Stimulated activated CD4-positive, alpha-beta T cell treated with anti-CD3 and anti-CD28 coated beads, Interleukin-15, amount 100 ng/mL, for 24 hours (primary cell): ENCODE measurements at places on chromosomes 12 and 14.
A peak's percentile ranks its signal among the peaks of the same experiment; 100 is the strongest.

DNA sequence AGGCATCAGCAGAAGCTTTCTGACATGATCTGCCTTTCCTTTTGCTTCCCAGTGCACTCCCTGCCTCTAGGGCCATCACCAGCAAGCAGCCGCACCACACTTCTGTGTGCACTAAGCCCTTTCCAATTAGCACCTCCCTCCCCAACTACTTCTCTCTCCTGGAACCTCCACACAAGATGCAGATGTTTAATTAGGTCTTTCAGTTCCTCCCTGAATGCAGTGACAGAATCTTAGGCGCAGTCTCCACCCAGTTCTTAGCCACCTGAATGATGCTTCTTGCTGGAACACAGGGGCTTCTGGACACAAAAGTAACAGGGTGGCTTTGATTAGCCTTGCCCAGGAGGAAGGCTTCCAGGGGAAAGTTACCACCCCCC is 32.9 kb downstream of the NIN start:
- DNase-seq = no peak

- no peak for DNase-seq
Observed at GRCh38 chr12:89935850-89936249, 227.2 kb upstream of the ATP2B1 start.

GRCh38 chr14:68239988-68240771 is 420.6 kb downstream of the RAD51B start:
- no peak for DNase-seq

- DNase-seq = no peak
Observed at GRCh38 chr12:65681226-65681625, 143.1 kb upstream of the HMGA2 start.

DNA sequence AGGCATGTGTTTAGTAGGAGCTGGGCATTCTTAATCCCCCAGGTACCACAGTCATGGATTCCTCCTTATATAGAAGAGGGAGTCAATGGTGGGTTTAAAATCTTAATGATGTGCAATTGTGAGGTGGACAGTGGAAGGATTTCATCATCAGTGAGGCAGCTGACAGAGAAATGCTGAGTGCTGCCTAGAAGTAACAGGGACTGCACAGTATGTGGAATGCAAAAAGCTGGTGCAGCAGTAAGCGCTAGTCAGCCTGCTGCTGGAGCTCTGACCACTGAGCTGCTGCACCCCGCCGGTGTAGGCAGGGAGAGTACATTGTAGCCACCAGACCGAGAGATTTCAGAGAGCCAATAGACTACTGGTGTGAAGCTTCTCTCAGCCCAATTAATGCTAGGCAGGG is 80.5 kb upstream of the DACT1 start:
- DNase-seq = no peak

- no peak for DNase-seq
Observed at GRCh38 chr12:82097877-82098276, 260.3 kb downstream of the CCDC59 start.

DNA sequence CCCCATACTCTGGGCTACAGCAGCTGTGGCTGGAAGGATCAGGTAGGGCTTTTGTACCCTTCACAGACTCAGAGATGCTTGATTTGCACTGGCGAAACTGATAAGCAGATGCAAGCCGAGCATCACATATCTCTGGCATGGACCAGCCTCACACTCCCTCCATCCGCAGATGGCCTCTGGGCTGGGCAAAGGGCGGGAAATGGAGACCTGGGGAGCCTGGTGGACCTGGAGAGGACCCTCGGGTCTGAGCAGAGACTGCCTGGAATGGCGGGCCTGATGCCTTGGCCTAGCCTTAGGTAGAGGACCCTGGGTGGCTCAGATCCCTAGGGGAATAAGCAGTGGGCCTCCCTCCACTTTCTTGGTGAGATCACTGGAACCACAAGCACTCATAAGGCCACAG is 53.2 kb downstream of the GALNT16 start:
- DNase-seq = no peak

GRCh38 chr12:67333649-67334048 is 64.5 kb downstream of the CAND1 start:
- no peak for DNase-seq

DNA sequence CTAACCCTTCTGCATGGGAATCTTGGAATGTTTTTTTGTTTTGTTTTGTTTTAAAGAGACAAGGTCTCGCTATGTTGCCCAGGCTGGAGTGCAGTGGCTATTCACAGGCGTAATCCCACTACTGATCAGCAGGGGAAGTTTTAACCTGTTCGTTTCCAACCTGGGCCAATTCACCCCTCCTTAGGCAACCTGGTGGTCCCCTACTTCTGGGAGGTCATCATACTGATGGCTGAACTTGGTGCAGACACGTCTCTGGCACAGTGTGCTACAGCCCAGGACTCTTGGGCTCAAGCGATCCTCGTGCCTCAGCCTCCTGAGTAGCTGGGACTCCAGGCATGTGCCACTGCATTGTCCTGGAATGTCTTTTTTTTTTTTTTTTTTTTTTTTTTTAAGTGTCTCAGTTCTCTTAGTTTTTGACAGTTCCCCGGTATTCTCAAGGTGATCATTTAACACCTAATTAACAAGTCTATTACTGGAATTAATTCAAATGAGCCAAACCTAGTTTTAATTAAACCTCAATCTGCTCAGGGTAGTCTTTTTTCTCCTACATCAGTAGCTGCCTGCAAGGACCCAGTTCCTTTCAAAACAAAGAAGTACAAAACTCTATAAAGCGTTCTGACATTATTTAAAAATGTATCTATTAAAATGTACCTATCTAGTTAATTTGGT is 49.0 kb upstream of the ISM2 start:
- DNase-seq = no peak

DNA sequence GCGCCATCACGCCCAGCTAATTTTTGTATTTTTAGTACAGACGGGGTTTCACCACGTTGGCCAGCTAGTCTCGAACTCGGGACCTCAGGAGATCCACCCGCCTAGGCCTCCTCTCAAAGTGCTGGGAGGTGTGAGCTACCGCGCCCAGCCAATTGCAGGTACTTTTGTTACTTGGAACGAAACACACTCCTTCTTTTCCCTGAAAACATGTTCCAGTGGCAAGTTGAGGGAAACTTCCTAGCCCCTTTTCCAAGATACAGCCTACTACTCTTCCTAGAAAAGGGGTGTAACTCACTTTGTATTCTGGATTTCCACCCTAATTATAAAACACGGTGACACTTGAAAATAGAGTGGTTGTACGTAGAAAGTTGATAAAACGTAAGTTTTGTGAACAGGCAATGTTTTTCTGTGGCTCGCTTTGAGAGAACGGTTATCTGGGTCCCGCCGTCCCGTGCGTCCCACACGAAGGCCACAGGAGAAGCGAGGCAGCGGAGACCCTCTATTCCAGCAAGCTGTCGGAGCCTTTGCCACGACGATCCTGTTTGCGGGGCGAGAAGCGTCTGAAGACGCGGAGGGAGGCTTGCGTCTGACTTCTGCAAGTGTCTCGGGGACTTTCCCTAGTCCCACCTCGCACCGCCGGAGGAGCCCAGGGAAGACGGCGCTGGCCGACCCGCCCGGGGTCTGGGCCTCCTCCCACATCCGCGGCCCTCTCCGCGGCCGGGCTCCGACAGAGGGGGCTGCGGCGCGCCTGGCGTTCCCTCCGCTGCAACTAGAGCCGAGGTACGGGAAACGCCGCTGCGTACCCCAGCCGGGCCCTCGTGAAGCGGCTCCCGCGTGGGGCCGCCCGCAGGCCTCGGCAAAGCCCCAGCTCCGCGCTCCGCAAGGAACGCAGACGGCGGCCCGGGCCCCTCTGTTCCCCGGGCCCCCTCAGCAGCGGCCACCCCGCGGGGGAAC is 745 bp downstream of the CDCA4 start:
- peak; percentile 68 for DNase-seq

GRCh38 chr14:51460011-51460410 is 191.7 kb upstream of the FRMD6 start:
- no peak for DNase-seq

DNA sequence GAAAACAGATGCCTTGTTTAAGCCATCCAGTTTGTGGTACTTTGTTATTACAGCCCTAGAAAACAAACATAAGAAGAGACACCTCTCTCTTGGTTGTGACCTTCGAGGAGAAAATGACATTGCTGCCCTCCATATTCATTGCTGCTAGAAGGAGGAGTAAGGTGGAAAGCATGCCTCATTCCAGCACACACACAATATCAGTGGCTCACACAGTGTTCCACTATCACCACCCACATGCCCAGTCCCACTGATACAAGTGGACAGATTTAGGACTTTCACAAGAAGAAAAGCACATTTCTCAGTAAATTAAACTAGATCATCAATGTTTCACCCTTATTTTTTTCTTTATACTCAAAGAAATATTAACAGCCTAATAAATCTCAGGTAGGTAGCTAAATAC is 143.6 kb downstream of the PHLDA1 start:
- DNase-seq = no peak
